Activated CD4-positive, alpha-beta T cell treated with anti-CD3 and anti-CD28 coated beads, Interleukin-2, amount 50 U/mL, for 1 hour (primary cell): ENCODE measurements at places on chromosomes 2 and 18.

- no peak for DNase-seq
Measured at GRCh38 chr2:86416146-86416545, 25.0 kb upstream of the KDM3A start.

DNA sequence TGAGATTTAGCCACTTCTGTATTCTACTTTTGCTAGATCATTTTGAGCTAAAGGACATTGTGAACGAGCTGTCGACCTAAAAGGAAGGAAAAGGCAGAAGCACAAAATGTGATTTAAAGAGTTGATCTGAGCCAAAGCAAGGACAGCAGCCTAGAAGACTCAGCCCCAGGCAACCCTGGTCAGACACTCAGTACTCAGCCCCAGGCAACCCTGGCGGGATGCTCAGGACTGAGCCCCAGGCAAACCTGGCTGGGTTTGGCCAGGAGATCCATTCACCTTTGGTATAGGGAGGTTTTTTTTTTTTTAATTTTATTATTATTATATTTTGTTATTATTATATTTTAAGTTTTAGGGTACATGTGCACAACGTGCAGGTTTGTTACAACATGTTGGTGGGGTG lies 34.3 kb upstream of the PXDN start:
- no peak for DNase-seq

DNA sequence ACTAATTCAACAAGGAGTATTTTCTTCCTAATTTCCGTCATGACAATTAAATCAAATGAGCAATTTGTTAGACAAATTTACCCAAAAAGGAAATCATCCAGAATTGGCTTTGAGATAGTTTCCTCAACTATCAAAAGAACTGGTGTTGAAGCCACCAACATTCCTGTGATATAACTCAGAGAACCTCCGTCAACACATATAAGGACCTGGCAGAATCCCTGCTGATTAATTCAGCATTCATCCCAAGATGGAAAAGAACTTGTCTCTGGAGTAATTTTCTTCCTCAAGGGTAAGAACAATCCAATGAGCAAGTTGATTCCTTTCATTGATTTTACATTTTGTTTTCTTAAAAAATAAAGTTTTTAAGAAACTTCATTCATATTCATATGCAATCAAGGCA lies 62.0 kb downstream of the MBD2 start:
- no peak for DNase-seq

GRCh38 chr2:108960006-108960405 lies 29.0 kb downstream of the EDAR start:
- no peak for DNase-seq

- DNase-seq, result no peak
Measured at GRCh38 chr2:127663566-127664064, 11.7 kb downstream of the LIMS2 start.

GRCh38 chr18:59957957-59958356 lies 58.2 kb downstream of the PMAIP1 start:
- DNase-seq, result no peak

- no peak for DNase-seq
Measured at GRCh38 chr2:15901808-15902130, 38.6 kb upstream of the MYCN start.

- no peak for DNase-seq
Measured at GRCh38 chr2:162029287-162029901, 44.6 kb downstream of the DPP4 start.
